ENCODE measurements at places on chromosomes 11 and 22.

- no peak for DNase-seq
These were observed 54.6 kb downstream of the SFI1 start for GRCh38 chr22:31550871-31551370.

GRCh38 chr11:30488304-30488998, 97.7 kb downstream of the MPPED2 start:
- DNase-seq, result no peak

DNA sequence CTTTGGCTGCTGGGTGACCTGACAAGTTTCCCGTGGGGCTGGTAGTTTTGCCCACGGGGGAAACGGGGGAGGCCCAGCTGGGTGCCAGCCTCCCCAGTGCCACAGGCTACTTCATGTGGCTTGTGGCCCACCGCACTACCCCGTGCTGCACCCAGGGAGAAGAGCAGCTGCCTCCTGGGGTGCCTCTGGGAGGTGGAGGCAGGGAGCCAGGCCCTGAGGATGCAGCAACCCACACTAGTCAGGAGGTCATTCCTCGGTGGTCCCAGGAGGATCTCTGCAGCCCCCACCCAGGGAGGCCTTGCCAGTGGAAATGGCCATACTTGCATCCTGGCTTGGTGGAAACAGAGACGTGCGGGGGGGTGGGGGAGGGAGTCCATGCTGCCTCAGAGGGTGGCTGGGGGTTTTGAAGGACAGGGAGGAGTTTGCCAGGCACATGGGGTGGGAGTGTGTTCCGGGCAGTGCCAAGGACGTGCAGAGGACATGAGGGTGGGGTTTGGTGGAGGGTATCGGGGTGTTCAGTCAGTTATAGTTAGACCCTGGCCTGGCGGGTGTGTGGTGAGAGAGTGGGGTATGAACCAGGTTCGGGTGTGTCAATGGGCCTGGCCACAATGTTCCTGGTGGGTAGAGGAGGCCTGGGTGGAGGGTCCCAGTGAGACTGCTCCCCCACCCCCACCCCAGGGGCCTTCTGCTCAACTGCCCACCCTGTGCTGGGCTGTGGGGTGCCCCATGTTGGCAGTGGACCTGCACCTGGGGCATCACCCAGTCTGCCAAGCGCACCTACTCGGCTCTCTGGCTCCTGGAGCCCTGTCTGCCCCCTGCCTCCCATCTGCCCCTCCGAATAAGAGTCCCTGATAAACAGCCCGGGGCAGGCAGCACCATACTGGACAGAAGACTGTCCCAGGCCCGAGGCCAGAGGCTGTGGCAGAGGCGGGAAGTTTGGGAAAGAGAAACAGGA, 3.8 kb downstream of the PIM3 start:
- peak; percentile 67 for DNase-seq

DNA sequence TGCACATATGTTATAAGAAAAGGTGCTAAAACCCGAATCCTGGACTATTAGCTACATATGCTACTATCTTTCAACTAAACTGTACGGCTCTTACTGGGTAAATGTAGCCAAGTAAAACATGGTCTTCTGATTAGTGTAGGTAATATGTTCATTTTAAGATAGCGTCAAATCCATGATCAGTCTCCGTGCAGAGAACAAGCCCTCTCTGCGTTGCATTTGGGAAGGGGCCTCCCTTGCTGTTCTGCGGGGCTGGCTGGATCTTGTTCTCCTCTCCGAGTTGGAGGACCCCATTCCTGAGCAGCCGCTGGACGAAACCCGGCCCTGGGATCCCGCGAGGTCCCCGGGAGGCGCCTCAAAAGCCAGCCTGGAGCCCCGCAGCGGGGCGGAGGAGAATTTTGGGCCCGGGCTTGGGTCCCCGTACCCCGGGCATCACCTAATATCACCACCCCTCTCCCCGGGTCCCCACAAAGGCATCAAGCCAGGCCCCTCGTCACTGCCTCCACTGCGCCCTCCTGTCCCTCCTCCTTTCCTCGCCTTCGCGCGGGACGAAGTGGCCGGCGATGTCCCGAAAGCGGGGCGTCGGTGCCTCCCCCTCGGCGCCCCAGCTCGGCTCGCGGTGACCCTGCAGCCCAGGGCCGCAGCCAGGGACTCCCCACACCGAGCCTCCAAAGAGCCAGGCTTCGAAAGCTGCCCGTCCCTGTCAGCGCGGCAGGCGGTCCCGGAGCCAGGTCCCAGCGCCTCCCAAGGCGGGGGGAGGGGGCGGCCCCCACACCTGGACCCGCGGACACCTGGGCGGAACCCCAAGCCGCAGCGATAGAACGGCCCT, 54.5 kb upstream of the FBXO3 start:
- no peak for DNase-seq

- no peak for DNase-seq
These were observed at the start of gene BAIAP2L2 for GRCh38 chr22:38110008-38110862. Gene BAIAP2L2 (minus strand): TSS chr22:38110684. CDS start chr22:38110525, 159 bp downstream.

GRCh38 chr11:62726156-62726914, 922 bp downstream of the HNRNPUL2 start:
- DNase-seq, result no peak

DNA sequence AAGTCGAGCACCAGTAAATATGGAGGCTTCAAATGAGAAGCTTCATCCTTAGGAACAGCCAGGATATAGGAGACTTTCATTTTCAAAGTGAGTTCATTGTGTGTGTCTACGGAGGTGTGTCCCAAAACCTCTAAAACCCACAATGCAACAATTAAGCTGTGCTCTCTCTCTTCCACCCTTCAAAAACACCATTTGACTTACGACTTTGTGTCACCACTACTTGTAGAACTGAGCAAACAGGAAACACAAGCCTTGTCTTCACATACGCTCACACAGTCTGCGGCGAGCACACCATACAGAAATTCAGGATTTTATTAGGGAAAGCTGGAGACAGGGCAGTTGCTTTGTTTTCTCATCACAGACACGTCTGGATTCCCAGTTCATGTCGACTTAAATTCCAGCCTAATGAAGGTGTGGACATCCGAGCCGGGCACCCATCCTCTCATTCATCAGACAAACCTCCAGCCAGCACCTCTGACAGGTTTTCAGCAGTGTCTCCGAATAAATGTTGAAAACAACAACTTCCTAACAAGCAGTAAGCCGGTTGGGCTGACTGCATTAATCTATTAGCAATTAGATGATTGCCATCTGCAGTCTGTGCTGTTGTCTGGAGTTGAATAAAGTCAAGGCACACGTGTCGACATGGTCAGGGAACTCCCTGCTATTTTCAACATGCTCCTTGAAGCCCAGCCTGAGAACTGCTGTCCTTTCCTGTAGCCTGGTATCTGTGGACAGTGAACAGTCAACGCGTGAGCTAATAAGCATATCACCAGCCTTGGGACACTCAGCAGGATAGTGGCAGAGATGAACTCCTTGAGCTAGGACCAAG, 1411.1 kb downstream of the BRD1 start:
- DNase-seq, result no peak

Measured in activated CD8-positive, alpha-beta memory T cell treated with anti-CD3 and anti-CD28 coated beads for 24 hours (primary cell).